ENCODE measurements at places on chromosomes 1 and 21.

GRCh38 chr1:55040933-55041494 is 1.7 kb downstream of the PCSK9 start:
- no peak for DNase-seq

GRCh38 chr1:2202843-2203601 is 8.4 kb upstream of the FAAP20 start:
- no peak for DNase-seq

- DNase-seq, result no peak
Measured at GRCh38 chr1:59025201-59025600, 241.4 kb upstream of the JUN start.

GRCh38 chr1:76690766-76691165 is 176.5 kb upstream of the ST6GALNAC5 start:
- DNase-seq, result no peak

DNA sequence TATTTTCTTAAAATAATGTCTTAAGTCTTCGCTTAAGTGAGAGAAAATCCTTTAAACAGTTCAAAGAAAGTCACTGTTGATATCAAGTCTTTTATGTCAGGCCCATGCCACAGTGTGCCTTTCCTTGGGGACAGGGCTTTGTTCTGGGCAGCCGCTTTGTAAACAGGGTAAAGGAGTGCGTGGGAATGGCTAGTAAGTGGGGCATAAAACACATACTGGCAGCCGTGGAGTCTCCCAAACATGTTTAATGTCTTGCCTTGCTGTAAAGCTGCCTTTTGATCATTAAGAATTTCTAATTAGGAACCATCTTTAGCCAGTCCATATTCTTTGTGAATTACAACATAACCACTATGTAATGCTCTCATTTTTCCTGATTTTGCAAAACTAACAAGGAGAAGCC is 99.7 kb downstream of the PHTF1 start:
- no peak for DNase-seq

GRCh38 chr1:94101613-94102525 is 19.1 kb downstream of the ABCA4 start:
- no peak for DNase-seq

DNA sequence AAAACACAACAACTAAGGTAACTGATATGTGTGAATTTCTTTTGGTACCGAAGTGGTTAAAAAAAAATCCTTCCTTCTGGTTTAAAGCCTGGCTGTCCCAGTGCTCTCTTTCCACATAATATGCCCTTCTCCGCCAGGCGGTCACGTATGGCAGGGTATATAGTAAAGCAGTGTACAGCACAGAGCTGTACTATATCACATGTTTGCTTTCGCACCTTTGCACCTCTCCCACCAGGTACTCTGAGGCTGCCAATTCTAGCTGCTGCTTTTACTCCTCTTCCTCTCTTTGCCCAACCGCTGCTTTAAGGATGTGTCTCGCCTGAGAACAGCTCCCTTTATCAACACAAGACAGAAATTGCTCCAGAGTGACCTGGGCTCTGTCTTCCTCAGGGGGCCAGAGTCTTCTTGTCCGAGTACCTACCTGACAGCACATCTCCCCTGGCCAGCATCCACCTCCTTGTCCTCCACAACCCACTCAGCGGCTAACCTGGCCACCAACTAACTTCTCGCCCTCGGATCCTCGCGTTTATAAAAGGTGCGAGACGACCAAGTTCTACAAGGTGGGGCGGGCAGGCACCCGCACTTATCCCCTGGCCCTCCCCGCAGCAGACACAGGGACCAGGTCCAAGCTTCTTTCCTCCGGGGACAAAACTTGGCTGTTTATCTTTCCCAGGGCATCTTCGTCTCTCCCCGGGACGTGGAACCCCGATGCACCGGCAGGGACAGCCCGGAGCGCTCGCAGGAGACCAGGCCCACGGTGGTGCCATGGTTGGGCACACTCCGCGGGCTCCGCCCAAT is 1.6 kb downstream of the COLGALT2 start:
- DNase-seq, result no peak
